LoVo (cell line): ENCODE measurements at places on chromosomes 3 and 15.

DNA sequence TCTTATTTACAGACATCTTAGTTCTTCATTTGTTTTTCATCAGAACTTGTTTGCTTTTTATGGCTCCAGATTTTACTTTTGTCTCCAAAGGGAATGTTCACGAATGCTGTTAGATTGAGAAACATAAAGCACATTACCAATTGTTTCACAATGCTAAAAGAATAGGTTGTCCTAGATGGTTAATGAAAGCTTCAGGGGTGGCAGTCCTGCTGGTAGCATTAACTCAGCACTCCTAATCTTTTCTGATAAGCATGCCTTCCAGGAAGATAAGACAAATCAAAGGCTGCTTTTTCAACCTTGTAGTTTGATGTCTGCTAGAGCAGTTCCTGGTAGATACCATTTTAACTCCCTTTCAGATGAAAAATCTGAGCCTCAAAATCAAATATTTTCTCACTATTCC lies 619.4 kb downstream of the PYDC2 start:
- no peak for DNase-seq

- no peak for DNase-seq
Measured at GRCh38 chr15:65771870-65772269, 20.2 kb downstream of the DENND4A start.

GRCh38 chr3:112579232-112579631 lies 17.4 kb downstream of the SLC35A5 start:
- no peak for DNase-seq

- no peak for DNase-seq
Measured at GRCh38 chr3:12714278-12714677, 44.8 kb downstream of the TMEM40 start.

DNA sequence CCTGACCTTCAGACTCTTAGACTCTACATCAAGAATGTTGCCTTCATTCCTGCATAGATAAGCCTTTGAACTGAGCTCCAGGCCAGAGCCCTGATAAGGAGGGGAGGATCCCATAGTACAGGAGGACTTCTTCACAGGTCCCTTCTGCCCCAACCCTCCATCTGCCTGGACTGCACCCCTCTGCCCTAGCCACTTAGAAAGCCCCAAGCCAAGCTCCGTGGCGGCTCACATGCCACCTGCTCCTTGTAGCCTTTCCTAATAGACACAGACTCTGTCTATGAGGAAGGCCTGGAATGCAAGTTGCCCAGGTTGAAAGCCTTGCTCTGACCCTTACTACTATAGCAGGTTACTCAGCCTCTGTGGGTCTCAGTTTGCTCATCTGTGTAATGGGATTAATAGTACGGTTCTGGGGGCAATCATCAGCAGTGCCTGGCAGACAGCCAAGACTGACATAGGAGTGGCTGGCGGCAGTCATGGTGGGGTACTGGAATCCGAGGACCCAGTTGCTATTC lies 11.6 kb downstream of the PCSK6 start:
- DNase-seq: no peak

GRCh38 chr3:160454995-160455394 lies 5.4 kb upstream of the TRIM59 start:
- DNase-seq: no peak

GRCh38 chr3:126524429-126524988 lies 554 bp downstream of the CHST13 start:
- DNase-seq: no peak

GRCh38 chr15:89662893-89663626 lies 7.8 kb upstream of the KIF7 start:
- no peak for DNase-seq

DNA sequence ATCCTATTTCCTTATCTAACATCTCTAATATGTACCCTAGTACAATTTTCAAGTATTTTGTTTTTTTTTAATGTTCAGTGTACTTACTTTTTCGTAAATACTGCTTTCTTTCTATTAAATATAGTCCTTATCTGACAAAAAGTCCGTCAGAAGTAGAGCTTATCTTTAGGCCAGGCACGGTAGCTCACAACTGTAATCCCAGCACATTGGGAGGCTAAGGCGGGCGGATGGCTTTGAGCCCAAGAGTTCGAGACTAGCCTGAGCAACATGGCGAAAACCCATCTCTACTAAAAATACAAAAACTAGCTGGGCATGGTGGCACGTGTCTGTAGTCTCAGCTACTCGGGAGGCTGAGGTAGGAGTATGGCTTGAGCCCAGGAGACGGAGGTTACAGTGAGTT lies 41.1 kb downstream of the USP3 start:
- no peak for DNase-seq

DNA sequence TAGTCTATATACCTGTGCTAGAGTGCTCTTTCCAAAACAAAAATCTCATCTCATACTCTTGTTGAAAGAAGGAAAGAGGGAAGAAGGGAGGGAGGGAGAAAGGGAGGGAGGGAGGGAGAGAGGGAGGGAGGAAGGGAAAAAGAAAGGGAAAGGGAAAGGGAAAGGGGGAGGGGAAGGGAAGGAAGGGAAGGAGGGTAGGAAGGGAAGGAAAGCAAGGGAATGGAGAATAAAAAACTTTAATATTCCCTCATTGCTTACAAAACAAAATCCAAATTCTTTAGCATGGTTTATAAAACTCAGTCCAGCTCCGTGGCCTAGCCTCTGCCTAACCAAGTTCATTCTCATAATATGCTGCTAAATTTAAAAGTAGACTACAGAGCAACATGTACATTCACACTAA lies 104.5 kb downstream of the ERC2 start:
- no peak for DNase-seq

- DNase-seq: no peak
Measured at GRCh38 chr15:25095179-25095578, 140.4 kb downstream of the SNRPN start.

DNA sequence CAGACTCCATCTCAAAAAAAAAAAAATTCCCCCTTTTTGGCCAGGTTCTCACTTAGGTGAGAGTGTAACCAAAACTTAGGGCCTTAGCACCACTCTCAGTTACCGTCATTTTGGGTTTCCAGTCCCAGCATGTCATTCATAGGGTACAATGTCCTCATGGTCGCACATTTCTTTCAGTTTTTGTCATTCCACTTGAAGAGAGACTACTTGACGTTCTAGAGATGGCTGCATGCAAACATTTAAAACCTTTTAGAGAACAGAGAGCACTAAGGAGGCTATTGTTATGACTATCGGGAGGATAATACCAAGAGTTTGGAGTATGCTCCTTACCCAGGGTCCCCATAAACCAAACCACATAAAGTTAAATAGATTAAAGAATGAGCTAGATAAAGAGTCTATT lies 37.9 kb upstream of the THUMPD3 start:
- DNase-seq: no peak

DNA sequence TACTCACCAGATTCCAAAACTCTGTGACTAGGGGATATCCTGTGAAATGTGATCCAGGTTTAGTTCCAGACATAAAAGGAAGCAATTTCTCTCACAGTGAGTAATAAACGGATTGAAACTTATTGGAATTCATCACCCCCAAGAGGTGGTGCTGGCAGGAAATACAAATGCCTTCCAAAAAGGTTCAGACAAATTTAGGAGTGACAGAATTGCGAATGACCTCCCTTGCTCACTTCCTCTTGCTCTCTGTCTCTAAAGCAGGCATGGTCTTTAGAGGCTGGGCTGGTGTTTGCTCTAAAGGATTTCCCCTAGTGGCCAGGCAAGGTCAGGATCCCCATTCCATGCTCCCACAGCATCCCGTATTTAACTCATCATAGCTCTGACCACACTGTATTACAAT lies 449.4 kb upstream of the PPP2R3A start:
- no peak for DNase-seq

- no peak for DNase-seq
Measured at GRCh38 chr15:39156166-39156565, 424.7 kb upstream of the THBS1 start.

DNA sequence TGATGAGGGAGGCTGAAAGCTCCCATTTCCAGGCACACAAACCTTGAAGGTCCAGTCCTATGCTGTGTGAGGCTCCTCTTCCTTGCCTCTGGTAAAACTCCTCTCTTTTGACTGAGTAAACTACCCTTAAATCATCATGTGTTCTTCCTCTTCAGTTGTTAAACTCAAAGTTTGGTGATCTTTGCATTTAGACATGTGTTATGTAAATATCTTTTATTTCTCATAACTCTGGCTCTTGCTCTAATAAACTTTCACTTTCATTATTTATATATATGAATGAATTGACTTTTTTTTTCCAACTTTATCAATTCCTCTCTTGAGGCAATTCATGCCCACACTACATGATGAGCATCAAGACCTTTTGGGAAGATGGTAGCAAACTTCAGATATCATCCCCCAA lies 26.6 kb downstream of the SUCNR1 start:
- no peak for DNase-seq

- no peak for DNase-seq
Measured at GRCh38 chr3:186670155-186670554, 4.3 kb downstream of the HRG start.

DNA sequence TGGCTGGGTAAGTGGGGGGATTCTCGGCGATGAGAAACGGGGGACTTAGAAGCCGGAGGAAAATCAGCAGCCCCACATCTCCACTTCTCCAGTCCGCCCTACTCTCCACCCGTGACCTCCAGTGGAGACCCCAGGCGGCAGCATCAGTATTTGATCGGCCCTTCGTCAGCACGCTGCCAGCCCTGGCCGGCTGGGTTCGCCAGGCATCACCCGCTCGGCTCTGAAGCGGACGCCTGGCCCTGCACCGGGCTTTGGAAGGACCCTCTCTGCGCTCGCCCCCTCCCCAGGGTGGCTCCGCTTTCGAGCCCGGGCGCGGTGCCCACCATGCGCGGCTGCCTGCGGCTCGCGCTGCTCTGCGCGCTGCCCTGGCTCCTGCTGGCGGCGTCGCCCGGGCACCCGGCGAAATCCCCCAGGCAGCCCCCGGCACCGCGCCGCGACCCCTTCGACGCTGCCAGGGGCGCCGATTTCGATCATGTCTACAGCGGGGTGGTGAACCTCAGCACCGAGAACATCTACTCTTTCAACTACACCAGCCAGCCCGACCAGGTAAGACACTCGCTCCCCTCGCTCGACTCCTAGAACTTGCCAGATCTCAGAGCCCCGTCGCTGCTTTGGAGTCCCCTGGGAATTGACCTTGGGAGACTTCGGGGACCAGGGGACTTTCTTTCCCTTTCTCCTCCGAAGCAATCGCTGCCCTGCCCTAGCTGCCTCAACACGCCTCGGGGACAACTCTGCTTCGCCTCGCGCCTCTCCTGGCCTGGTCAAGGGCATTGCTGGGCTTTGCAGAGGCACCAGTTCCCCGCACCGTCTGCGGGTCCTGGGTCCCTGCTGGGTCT lies 561 bp downstream of the SIDT1 start:
- no peak for DNase-seq

DNA sequence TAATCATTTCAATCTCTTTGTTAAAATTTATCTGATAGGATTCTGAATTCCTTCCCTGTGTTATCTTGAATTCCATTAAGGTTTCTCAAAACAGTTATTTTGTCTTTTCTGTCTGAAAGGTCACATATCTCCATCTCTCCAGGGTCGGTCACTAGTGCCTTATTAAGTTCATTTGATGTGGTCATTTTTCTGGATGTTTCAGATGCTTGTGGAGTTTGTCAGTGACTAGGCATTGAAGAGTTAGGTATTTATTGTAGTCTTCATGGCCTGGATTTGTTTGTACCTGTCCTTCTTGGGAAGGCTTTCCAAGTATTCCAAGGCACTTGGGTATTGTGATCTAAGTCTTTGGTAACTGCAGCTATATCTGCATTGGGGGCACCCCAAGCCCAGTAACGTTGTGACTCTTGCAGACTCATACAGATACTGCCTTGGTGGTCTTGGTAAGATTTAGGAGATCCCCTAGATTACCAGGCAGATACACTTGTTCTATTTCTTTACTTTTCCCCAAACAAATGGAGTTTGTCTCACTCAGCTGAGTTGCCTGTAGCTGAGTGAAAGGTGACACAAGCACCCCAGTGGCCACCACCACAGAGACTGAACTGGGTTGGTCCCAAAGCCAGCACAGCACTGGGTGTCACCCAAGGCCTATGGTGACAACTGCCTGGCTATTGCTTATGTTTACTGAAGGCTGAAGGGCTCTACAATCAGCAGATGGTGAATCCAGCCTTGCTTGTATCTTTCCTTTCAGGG lies 18.9 kb upstream of the SLC27A2 start:
- peak; percentile 72 for DNase-seq

- DNase-seq: no peak
Measured at GRCh38 chr3:78238811-78239210, 1198.9 kb downstream of the ROBO2 start.
